ENCODE measurements at places on chromosomes 12 and 14.

- no peak for DNase-seq
These were observed 5.8 kb upstream of the MFAP5 start for GRCh38 chr12:8668441-8668840.

- DNase-seq: no peak
These were observed 120.9 kb upstream of the GSC start for GRCh38 chr14:94890785-94891184.

DNA sequence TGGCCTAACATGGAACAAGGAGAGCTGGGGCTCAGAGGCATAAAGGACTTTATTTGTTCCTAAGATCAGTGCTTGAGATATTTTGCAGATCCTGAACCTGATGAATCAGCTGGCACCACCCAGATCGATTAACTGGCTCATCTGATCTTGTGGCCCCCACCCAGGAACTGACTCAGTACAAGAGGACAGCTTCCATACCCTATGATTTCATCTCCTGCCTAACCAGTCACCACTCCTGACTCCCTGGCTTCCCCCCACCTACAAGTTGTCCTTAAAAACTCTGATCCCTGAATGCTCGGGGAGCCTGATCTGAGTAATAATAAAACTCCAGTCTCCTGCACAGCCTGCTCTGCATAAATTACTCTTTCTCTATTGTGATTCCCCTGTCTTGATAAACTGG, 5.1 kb downstream of the C12orf56 start:
- no peak for DNase-seq

DNA sequence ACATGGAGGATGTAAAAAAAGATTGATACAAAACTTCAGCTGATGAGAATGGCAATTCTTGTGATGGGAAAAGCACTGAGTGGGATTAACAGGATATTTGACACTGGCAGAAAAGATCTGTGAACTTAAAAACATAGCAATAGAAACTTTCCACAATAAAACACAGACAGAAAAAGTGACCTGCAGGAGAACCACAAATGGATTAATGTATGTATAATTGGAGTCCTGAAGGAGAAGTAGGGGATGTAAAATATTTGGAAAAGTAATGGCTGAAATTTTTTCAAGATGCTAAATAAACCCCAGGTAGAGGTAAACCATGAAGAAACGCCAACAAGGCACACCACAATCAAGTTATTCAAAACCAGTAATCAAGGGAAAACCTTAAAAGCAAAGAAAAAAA, 130.8 kb upstream of the C14orf180 start:
- no peak for DNase-seq

GRCh38 chr12:124419292-124420040, 124.6 kb downstream of the RFLNA start:
- no peak for DNase-seq
